A549 treated with ZK216348 at 1 μM for 4 hours (cell line): ENCODE measurements at places on chromosomes 11 and 22. TPM values are rescaled to one million over a fixed set of nuclear protein-coding genes. Genes with fewer than 3 reads are reported as not detected.

LRRC10B gene
- total RNA-seq, result 0.09 to 0.24 TPM (median 0.12 TPM) in 4 of 5 replicates, not detected in the other

OR52I2 gene
- not detected in 5 replicates for total RNA-seq

CHST1 gene
- total RNA-seq, result 1.3 to 1.9 TPM (median 1.6 TPM) in 5 replicates

PTDSS2 gene
- total RNA-seq, result 26.9 to 53.0 TPM (median 47.1 TPM) in 5 replicates

ROM1 gene
- total RNA-seq, result 3.5 to 4.8 TPM (median 4.4 TPM) in 5 replicates

FOLR2 gene
- not detected in 5 replicates for total RNA-seq

IFITM10 gene
- total RNA-seq, result 0.71 to 1.6 TPM (median 0.99 TPM) in 5 replicates

MUC5AC gene
- total RNA-seq, result 0.79 to 3.9 TPM (median 2.7 TPM) in 5 replicates

OR5D18 gene
- not detected in 5 replicates for total RNA-seq

CD248 gene
- not detected in 5 replicates for total RNA-seq

FIBIN gene
- not detected in 5 replicates for total RNA-seq

ROBO4 gene
- not detected in 5 replicates for total RNA-seq

LRRC55 gene
- not detected in 5 replicates for total RNA-seq

TYR gene
- total RNA-seq, result not detected in 5 replicates

TIMP3 gene
- total RNA-seq, result 1.3 to 3.0 TPM (median 1.6 TPM) in 5 replicates

OR51I1 gene
- not detected in 5 replicates for total RNA-seq

NCAM1 gene
- total RNA-seq, result not detected in 5 replicates

CPSF7 gene
- total RNA-seq, result 71.1 to 76.3 TPM (median 74.8 TPM) in 5 replicates

PATL1 gene
- 37.7 to 50.8 TPM (median 49.0 TPM) in 5 replicates for total RNA-seq

CHRDL2 gene
- total RNA-seq, result 2.2 to 6.3 TPM (median 4.6 TPM) in 5 replicates

IL17REL gene
- total RNA-seq, result 0.06 TPM in 1 of 5 replicates, not detected in the others
